Spleen (tissue), 13 donors: ENCODE measurements at places on chromosomes 13 and 19. TPM values are rescaled to one million over a fixed set of nuclear protein-coding genes. Genes with fewer than 3 reads are reported as not detected.

The TECR gene
- total RNA-seq: 92.2 TPM

The ZNF229 gene
- 6.1 TPM for total RNA-seq

DNA sequence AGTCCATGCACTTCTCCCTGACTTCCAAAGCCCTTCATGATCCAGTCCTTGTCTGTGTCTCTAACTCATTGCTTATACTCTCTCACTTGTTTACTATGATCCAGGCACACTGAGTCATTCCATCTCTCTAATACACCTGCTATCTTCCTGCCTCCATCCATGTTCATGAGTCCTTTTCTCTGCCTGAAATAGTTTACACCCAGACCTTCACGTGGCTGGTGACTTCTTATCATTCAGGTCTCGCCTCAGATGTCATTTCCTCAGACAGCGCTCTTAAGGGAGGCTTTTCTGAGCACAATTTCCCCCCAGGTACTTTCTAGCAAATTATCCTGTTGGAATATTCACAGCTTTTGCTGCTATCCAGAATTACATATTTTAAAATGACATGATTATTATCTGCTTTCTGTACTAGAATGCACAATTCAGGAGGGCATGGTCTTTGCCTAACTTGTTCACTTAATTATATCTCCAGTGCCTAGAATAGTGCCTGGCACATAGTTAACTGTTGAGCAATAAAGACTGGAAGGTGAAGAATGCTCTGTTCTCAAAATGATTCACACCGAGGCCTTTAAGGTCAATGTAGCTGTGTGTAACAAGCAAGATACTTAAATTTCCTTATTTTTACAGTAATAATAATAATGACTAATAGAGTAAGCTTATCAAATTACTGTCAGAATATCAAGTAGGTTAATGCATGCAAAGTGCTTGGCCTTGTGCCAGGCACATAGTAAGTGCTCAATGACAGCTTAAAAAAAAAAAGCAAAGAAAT, 183.7 kb upstream of the SPRY2 start:
- no peak for DNase-seq
- H3K4me1 ChIP-seq: no peaks in the 10 kb centered on the region
- H3K27ac ChIP-seq: no peak overlapping the region
- no peaks in the 10 kb centered on the region for H3K36me3 ChIP-seq
- H3K27me3 ChIP-seq: no peaks in the 10 kb centered on the region

DNA sequence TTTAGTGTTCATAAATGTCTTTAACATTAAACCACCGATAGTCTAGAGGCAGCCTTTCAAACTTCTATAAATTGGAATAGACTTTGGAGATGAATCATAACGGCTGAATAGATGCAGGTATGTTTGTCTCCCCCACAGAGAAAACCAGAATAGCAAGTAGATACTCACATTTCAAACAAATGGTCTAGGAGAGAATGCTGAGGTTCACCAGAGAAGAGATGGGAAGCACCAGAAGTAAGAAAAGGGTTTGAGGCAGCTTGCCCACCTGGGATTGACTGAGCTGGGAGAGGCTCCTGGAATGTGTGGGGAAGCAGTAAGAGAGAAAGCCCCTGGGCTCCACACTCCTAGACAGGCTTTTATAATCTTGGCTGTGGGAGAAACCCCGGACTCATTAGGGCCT, 6.4 kb downstream of the IGFL3 start:
- peaks cover 8% of the 10 kb centered on the region for H3K27me3 ChIP-seq
- no peak overlapping the region for H3K4me3 ChIP-seq
- no peak overlapping the region for H3K27ac ChIP-seq

DNA sequence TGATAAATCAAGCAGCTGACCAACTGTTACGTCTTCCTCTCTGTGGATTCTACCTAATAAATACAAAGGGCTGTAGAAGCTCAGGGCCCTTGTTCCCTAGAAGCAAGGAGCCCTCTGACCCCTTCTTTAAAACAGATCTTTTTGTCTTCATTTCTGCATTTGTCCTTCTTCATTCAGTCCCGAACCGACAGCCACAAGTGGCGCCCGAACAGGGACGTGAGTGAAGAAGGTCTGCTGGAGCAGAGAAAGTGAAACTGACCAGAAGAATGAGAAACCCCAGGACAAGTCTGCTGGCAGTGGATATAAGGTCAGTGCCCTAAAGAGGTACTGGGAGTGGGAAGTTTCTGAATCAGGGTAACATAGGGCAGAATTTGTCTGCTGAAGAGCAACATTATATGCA, 13.1 kb downstream of the ZNF773 start:
- DNase-seq: no peak
- no peak overlapping the region for H3K4me3 ChIP-seq

DNA sequence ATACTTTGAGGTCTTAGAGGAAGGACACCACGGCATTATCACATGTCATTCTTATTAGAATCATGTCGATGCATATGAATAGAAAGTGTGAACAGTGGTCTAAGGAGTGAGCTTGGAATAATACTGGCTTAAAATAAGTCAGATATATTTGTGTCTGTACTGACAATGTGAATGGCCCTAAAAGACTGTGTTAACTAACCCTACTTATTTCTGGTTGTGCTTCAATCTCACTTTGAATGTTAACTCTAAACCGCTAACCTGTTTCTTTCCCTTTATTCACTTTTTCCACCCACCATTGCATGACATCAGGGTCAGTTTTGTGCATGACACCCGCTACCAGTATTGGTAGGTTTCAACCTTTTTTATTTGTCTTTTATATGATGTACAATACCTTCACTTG, 69.1 kb upstream of the RAP2A start:
- no peak overlapping the region for H3K27ac ChIP-seq
- no peak overlapping the region for H3K4me3 ChIP-seq
- peaks cover 33% of the 10 kb centered on the region for H3K4me1 ChIP-seq
- DNase-seq: no peak
- H3K36me3 ChIP-seq: no peaks in the 10 kb centered on the region
- H3K27me3 ChIP-seq: no peaks in the 10 kb centered on the region

The B3GNT3 gene
- 0.75 TPM for total RNA-seq

DNA sequence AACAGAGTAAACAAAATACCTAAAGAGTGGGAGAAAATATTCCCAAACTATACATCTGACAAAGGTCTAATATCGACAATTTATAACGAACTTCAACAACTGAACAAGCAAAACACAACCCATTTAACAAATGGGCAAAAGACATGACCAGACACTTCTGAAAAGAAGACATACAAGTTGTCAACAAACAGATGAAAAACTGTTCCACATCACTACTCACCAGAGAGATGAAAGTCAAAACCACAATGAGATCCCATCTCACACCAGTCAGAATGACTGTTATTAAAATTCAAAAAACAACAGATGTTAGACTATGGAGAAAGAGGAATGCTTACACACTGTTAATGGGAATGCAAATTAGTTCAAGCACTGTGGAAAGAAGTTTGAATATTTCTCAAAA, 233.8 kb upstream of the EDNRB start:
- no peak overlapping the region for H3K27ac ChIP-seq
- DNase-seq: no peak
- H3K4me3 ChIP-seq: no peak overlapping the region
- H3K4me1 ChIP-seq: no peaks in the 10 kb centered on the region
- H3K36me3 ChIP-seq: no peaks in the 10 kb centered on the region

The ATXN8OS gene
- total RNA-seq: not detected

DNA sequence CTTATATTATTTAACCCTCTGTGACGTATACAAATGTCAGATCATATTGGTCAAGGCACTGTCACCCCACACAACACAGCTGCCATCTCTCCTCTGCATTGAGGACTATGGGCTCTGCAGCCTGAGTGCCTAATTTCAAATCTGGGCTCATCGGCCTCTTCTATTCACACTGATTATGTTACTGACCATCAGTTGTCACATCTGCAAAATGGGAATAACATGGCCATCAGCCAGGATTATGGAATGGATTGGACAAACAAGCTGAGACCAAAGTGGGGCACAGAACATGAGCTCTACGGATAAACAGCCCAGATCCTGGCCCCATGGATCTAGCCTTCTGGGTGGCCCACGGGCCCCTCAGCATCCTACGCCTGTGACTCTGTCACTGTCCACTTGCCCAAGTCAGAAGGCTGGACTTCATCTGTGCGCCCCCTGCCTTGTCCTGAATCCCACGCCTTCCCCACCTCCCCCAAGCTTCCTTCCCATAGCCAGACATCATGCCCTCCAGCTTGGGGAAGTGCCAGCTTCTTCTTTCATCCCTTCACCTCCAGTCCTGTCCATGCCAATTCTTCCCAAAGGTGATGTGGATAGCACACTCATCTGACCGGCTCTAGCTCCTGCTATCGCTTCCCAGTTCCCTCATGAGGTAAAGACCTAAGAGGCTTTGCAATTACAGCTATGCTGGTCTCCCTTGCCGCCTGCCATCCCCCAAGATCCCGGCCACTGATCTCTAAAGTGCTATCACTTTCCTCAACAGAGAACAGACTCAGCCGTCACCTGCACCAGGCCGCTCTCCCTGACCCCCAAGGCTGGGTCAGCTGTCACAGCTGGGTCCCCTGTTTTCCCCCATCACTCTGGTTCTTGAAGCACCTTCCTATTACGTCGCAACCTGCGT, 872 bp downstream of the FARSA start:
- peak overlapping the region; percentile 99 for H3K4me3 ChIP-seq
- peaks cover 33% of the 10 kb centered on the region for H3K4me1 ChIP-seq
- no peaks in the 10 kb centered on the region for H3K27me3 ChIP-seq
- DNase-seq: no peak
- H3K27ac ChIP-seq: peak overlapping the region; percentile 82
